Activated naive CD4-positive, alpha-beta T cell (primary cell): ENCODE measurements at places on chromosomes 2 and 18.

- DNase-seq: no peak
Observed at GRCh38 chr18:48252525-48252924, 156.7 kb downstream of the ZBTB7C start.

DNA sequence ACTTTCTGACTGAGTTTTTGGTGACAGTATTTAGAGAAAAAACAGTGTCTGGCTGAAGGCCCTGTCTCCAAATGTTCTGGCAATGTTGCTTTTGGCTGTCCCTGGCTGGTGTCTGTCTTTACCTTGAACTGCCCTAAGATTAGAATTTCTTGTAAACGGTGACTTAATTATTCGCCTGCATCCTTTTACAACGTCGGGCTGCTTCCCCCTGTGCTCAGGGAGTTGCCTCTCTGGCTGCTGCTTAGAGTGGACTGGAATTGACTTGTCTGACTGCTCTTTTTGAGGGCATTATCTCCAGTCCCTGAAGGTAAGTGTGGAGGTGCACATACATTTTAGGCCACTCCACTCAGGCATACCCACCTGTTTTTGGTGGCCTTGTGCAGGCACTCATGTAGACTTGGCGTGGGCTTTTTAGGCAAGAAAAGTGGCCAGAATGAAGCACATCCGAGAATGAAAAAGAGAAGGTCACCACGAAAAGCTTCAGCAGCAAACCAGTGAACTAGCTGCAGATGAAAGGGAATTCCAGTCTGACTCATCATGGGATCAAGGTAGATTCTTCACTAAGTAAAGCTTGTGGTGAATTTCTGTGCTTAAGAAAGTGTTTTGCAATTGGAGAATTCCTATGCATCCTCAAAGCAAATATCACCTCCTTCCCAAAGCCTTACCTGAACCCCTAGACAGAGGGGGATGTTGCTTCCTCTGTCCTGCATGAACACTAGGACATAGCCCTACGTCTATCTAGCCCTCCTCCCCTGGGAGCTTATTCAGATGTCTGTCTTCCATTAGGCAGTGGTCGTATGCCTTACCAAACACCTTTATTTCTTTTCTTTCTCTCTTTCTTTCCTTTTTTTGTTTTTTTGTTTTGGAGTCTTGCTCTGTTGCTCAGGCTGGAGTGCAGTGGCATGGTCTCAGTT, 230.3 kb upstream of the TRIB2 start:
- no peak for DNase-seq

- DNase-seq: no peak
Observed at GRCh38 chr2:36626071-36626470, 28.1 kb upstream of the FEZ2 start.

DNA sequence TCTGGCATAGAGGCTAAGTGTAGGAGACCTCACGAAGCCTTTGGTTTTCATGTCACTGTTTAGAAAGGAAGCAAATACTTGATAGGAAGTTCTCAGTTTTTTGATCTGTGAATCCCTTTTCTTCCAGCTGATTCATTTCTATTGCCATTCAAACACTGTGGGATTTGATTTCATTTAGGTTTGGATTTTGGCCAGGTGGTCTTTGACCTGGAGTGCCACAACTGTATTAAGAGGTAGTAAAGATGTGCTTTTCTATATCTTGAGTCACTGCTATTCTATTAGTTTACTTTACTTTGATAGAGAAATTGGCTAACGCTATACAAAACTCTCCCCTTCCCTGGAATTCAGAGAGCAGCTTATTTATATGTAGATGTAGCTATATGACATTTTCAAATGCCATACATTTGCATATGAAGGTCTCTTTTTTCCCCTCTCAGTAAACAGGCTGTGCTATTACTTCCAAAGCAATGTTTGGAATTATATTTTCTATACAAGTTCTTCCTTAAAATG, 132.4 kb upstream of the CAVIN2 start:
- no peak for DNase-seq

GRCh38 chr2:197256021-197256420, 54.6 kb downstream of the ANKRD44 start:
- no peak for DNase-seq

DNA sequence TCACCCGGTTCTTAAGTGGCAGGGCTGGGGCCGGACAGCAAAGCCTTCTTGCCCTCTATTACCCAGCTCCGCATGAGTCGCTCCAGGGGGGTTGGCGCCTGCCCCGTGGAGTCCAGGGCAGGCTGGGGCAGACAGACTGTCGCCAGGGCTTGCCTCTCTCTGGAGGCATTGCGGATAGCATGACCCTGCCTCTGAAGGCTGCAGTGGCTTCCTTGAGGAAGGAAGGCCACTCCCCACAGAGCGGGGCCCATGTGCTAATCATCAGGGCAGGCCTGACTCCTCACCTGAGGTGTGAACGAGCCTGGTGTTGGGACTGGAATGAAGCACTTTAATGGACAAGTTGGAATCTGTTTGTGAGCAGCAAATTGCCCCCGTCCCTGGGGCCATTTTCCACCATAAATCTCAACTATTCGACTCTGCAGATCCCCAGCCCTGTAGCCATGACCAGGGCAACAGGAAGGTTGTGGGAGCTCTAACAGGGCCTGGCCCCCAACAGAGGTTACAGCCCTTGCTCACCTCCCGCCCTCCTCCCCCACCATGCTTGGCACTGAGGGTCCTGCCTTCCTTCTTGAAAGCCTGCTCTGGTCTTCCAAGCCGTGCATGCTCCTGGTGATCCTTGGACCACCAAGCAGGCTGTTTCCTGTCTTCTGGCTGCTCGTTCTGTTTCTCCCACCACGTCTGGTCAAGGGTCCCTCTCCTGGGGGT, 144.9 kb upstream of the HAAO start:
- no peak for DNase-seq

DNA sequence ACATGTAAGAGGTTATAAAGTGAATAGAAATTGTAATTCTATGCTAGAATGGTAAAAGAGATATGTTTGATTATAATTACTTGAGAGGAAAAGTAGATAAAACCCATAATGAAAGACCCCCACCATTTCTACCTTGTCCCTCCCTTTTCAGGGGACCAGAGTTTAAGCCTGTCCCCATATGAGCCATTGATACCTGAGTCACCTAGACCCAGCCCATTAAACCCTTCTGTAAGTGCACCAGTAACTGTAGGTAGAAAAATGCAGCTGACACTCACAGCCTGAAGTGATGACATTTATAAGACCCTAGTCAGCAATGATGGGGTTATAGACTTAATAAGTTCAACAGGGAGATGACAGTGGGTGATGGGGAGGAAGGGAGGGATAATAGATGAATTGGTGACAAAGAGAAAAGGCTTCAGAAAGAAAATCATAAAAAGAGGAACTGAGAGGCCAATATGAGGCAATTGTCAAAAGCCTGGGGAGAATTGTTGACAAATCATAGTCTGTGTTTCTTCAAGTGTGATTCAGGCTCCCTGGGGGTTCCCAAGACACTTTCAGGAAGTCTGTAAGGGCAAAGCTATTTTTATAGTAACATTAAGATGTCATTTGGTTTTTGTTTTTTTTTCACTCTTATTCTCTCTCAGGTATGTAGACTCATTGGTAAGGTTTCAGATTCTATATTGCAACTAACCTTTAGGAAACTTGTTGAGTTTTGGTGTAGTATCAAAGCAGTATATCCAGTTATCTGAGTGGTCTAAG, 544.2 kb downstream of the SATB2 start:
- no peak for DNase-seq

GRCh38 chr18:73942081-73942625, 205.5 kb downstream of the FBXO15 start:
- no peak for DNase-seq

GRCh38 chr2:176081837-176082524, 1.8 kb downstream of the EVX2 start:
- DNase-seq: no peak

- no peak for DNase-seq
Observed at GRCh38 chr2:170723446-170723958, 8.4 kb downstream of the SP5 start.

- no peak for DNase-seq
Observed at GRCh38 chr2:214489702-214490101, 78.8 kb downstream of the VWC2L start.

GRCh38 chr2:19667085-19667484, 234.7 kb downstream of the TTC32 start:
- DNase-seq: no peak

DNA sequence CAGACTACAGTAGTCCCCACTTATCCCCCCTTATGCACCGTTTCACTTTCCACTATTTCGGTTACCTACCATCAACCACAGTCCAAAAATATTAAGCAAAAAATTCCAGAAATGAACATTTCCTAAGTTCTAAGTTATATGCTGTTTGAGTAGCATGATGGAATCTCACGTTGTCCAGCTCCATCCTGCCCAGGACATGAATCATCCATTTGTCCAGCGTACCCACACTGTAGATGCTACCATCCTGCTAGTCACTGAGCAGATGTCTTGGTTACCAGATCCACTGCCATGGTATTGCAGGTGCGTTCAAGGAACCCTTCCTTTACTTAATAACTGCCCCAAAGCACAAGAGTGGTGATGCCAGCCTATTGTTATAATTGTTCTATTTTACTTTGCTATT, 87.9 kb downstream of the ACVR1 start:
- no peak for DNase-seq

- no peak for DNase-seq
Observed at GRCh38 chr2:176493909-176494308, 224.7 kb downstream of the MTX2 start.
